ENCODE measurements at places on chromosomes 3 and 15.
A peak's percentile ranks its signal among the peaks of the same experiment; 100 is the strongest.

DNA sequence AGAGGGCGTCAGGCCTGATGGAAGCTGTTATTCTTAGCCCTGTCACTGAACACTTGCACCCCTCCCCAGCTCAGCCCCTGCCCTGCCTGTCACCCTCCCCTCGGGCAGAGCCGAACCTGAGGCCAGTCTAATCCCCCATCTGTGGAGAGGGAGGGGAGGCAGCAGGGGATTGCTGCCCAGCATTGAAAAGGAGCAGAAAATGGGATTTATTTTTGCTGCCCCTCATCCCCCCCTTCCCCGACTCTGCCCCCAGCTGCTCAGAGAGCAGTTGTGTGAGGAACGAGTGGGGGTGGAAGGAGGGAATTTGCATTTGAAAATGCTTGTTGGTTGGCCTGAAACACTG is 71.6 kb downstream of the EPHB3 start:
- no peak for DNase-seq

GRCh38 chr3:185632996-185633395 is 46.9 kb downstream of the SENP2 start:
- no peak for DNase-seq

DNA sequence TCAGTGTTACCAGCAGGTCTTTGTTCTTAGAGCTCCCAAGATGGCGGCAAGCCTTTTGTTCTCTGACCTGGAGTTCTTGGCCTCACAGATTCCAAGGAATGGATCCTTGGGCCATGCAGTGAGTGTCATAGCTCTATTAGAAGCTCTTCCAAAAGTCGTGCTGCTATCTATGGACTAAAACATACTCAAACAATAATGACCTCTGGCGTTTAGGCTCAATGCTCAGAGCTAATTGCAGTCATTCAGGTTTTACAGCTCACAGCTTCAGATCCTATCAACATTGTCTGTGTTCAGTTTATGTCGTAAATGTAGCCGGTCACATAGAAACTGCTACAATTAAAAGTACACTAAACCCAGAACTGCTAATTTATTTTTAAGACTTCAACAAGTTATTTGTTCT is 22.2 kb downstream of the CCRL2 start:
- DNase-seq, result no peak

DNA sequence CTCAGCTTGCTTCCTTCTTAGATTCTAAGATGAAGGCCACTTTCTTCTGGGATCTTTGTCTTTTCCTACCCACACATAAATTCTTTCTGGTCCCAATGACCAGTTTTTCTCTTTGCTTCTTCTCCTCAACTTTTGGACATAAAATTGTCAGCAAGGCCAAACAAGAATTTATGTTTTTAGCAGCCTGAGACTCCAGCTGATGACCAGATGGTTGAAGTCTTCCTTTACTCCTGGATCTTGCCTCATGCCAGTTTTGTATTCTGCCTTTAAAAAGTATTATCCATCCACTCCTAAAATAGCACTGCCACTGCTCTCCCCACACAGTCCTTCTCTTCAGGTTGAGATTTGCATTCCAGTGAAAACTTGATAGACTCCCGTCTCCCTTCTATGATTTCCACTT is 236.0 kb downstream of the VPS13C start:
- DNase-seq, result no peak

- no peak for DNase-seq
Measured at GRCh38 chr3:13189639-13190377, 116.6 kb upstream of the IQSEC1 start.

GRCh38 chr3:56886314-56886713 is 84.6 kb upstream of the ARHGEF3 start:
- no peak for DNase-seq

GRCh38 chr15:88997531-88997930 is 84.4 kb upstream of the MFGE8 start:
- no peak for DNase-seq

- no peak for DNase-seq
Measured at GRCh38 chr3:111859061-111859973, at the start of gene PHLDB2. PHLDB2 (plus strand) TSS chr3:111859265; CDS start chr3:111884078, 24,813 bp downstream.

DNA sequence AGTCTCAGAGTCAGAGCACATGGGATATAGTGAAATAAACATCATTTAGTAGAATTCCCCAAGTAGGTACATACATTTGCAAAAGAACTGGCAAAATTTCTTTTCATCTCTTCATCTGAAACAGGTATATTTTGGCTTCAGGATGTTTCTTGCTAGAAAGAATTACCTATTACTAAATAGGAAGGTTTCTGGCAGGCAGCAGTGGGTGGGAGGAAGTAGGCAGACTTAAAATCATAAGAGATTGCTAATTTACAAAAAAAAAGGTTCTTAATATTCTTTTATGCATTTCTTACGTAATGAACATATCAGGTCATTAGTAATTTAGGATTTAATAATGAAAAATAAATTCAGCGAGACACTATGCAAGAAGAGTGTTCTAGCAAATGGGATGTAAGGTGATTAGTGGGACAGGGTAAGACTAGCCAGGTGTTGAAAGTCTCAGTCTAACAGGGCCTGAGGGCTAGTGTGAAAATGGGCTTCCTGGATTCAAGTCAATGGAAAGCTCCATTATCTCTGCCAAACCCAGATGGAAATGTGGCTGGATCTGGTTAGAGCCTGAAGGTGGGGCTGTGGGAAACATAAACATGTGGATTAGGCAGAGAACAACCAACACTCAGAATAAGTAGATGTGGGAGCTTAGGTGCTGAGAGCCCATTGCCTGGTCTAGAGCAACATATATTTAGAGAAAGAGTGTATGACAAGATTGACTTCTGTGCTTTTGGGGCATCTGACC is 127.4 kb upstream of the FEZF2 start:
- no peak for DNase-seq

DNA sequence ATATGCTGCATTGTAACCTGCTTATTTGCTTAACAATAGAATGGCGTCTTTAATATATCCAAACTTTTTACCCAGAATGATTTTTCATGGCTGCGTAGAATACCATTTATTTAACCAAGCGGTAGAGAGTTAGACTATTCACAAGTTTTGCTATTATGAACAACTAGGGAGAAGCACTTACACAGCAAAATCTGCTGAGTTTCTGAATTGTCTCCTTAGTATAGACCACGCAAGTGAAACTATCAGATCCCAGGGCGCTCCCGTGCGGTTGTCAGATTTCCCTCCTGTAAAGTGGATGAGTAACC is 12.6 kb upstream of the ADPGK start:
- DNase-seq, result no peak

GRCh38 chr15:90644952-90645725 is 72.0 kb upstream of the BLM start:
- no peak for DNase-seq

GRCh38 chr3:42012935-42013690 is 51.2 kb upstream of the ULK4 start:
- DNase-seq, result no peak

GRCh38 chr15:83515164-83515563 is 68.0 kb downstream of the SH3GL3 start:
- DNase-seq, result no peak

DNA sequence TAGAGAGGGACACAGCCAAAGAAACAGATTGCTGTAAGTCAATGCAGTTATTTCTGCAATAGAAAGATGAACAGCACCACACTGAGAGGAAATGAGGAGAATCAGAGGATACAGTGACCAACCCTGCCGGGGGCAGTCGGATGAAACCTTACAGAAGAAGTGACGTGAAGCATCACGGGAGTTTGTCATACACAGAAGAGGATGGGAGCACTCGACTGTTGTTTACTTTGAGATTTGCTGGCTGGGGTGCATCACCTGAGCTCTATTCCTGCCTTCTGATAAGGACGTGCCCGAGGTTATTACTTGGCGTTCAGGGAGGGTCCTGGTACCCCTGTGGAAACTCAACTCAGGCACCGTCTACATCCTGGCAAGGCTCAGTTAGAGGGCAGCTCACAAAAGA is 45.4 kb downstream of the MAGEF1 start:
- no peak for DNase-seq

DNA sequence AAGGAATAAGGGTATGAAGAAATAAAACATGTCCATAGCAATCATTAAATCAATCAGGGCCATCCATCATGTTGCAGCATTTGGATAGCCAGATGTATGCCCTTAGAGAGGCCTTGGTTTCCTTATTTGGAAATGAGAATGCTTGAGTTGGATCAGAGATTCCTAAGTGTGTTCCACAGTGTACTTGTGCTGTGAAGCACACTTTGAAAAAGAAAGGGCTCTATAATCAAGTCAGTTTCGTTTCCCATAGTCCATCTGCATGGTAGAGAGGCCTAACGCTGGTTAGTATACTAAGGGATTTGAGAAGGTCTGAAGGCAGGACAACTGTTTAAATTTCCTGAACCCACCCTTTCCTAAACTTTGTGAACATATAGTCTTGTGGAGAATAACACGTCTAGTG is 30.9 kb downstream of the RBMS3 start:
- DNase-seq, result no peak

- no peak for DNase-seq
Measured at GRCh38 chr3:65344444-65344843, 656.6 kb upstream of the ADAMTS9 start.

DNA sequence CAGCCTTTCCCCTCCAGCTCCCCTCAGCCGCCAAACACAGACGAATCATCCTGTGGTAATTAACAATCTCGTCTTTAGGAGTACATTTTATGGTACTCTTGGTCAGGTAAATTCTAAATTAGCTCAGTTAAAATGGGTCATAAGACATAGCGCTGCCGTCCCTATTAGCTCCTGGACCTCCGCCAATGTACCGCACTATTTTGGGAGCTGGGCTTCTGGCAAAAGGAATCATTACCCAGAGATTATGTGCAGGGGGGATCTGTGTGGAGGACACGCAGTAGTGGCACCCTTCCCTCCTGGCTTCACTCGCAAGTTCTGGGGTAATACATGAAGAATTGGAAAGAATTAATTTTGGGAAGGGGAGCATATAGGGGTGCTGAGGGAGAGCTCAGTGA is 68.6 kb upstream of the ONECUT1 start:
- DNase-seq, result no peak

DNA sequence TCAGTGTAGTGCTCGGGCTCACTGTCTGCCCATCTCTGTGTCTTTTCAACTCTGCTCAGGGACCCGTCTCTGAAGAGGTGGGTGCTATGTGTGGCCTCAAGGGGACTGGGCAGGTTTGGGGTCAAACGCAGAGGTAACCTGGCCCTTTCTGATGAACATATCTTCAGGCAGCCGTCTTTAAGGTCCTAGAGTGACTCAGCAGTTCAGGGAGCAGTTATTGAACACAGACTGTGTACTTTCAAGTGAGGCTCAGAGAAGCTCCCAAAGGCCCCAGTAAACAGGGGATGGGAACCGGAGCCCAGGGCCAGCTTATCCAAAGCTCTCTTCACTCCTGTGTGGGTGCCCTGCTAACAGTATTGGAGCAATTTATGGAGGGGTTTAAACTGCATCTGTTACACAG is 73.1 kb downstream of the WDR76 start:
- DNase-seq, result no peak

DNA sequence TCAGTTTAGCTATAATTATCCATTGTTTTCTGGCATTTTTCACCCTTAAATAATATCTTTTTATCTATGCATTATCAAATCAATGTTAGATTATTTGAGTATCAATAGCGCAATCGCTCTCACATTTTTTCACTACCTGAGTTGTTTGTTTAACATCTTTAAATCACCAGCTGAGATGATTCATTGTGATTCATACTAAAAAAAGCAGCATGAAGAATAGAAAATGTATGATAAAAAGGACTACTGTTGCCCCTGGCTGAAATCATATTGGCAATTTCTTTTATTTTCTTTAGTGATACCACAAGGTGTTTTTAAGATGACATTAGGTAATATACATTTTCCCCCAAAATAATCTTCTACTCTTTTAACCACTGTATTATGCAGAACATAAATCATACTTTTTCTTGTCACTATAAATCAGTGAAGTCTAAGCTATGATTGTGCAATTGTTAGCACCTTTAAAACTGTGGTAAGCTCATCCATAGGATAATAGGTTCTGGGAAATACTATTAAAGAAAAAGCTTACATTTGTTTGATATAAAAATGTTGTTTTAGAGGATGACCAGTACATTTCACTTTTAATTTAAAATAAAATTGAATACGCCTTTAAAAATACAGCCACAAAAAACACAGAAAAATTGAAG is 889.1 kb downstream of the NAALADL2 start:
- no peak for DNase-seq

DNA sequence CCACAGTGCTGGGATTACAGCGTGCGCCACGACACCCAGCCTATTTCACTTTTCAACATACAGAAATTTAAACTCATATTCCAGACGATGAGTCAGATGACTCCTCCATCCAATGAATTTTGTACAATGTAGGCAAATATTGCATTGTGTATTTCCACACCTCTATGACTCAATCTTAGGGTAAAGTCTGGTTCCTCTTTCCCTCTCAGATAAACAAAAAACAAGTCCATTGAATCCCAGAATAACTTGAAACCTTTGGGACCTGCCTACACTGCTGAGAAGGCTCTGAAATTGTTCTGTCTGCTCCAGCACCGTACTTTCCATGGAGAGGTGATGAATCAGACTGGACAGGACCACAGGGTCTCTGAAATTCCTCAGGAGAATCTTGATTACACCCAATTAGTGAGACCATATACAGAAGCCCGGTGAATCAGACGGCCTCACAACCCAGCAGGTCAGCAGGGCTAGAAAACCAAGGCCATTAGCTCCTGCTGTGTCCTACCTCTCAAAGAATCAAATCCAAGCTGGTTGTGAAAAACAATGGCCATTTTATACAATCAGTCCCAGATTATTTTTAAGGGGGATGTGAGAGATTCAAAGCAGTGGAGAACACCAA is 112.6 kb downstream of the ERC2 start:
- DNase-seq, result no peak

- DNase-seq, result peak; percentile 41
Measured at GRCh38 chr3:107796791-107797190, 274.0 kb downstream of the BBX start.

DNA sequence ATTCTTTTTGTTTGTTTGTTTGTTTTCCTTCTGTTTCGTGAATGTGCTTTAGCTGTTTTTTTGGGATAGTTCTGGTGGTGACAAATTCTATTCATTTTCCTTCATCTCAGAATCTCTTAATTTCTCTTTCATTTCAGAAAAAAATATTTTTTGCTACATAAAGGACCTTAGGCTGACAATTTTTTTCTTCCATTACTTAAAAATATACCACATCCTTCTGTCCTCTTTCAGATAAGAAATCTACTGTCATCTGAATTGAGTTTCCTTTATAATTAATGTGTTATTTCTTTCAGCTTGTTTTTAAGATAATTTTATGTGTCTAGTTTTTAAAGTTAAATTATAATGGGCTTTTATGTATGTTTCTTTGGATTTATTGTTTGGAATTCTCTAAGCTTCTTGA is 47.6 kb downstream of the IL16 start:
- DNase-seq, result no peak

GRCh38 chr15:67109141-67110034 is 44.0 kb downstream of the SMAD3 start:
- DNase-seq, result peak; percentile 99
